Stimulated activated CD4-positive, alpha-beta T cell treated with anti-CD3 and anti-CD28 coated beads, Interleukin-1b, Interleukin-23, amount 100 ng/mL, for 1 hour (primary cell): ENCODE measurements at places on chromosomes 3 and 15.

DNA sequence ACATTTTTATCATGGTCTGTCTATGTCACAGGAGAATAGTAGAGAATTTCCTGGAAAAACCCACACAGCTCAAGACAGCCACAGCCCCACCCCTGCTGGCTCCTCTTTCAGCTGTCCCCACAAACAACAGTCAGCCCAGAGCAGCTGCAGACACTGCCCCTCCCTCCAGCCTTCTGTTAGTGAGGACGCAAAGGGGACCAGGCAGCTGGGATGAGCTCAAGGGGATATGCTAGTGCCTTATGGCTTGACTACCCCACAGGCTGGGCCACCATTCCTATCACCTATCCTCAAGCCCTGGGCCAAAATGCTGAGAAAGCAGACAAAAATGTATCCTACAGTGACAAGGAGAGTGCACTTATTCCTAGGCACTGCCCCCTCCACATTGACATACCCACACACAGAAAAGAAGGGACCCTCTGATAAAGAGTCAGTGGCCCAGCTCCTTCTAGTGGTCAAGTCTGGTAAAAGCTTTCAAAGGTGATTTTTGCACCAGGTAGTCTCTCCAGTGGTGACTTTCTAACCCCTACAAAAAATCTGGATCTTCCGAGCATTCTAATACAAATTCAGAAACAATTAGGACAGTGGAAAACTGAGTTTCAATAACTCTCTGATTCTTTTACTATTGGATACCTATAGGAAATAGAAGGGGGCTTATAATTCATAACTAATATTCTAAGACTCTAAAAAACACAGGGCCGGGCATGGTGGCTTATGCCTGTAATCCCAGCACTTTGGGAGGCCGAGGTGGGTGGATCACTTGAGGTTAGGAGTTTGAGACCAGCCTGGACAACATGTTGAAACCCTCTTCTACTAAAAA, 3.0 kb upstream of the MAP1A start:
- no peak for DNase-seq

DNA sequence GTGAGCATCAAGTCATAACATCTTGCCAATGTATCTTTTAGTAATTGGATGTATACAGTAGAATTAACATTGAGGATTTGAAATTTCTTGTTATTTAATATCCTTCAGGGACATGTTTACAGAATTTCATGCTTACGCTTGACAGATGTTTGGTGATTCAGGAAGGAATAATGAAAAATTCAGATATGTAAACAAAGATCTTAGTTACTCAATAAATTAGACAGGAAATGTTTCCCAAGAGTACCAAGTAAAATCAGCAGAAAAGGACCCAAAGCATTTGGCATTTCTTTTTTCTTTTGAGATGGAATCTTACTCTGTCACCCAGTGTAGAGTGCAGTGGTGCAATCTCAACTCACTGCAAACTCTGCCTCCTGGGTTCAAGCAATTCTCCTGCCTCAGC, 4.7 kb upstream of the COL6A5 start:
- DNase-seq, result no peak

DNA sequence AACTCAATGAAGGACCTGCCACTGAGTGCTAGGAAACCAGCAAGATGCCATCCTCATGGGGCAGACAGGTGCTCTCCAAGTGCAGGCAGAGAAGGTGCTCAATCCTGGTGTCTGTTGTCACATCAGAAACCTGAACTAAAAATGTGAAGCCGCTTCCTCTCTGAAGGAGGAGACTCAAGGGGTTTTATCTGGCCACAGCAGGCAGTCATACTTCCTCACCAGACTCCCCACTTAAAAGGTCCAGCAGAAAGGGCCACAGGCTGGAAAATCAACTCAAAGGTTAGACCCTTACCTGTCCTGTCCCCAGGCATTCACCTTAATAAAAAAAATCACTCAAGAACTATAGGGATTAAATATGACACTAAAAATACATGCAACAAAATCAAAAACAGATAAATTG, 4.8 kb downstream of the CCDC12 start:
- no peak for DNase-seq

- no peak for DNase-seq
Observed at GRCh38 chr3:4982773-4983738, 3.8 kb downstream of the BHLHE40 start.

- no peak for DNase-seq
Observed at GRCh38 chr3:125165948-125166553, 46.5 kb downstream of the SLC12A8 start.

DNA sequence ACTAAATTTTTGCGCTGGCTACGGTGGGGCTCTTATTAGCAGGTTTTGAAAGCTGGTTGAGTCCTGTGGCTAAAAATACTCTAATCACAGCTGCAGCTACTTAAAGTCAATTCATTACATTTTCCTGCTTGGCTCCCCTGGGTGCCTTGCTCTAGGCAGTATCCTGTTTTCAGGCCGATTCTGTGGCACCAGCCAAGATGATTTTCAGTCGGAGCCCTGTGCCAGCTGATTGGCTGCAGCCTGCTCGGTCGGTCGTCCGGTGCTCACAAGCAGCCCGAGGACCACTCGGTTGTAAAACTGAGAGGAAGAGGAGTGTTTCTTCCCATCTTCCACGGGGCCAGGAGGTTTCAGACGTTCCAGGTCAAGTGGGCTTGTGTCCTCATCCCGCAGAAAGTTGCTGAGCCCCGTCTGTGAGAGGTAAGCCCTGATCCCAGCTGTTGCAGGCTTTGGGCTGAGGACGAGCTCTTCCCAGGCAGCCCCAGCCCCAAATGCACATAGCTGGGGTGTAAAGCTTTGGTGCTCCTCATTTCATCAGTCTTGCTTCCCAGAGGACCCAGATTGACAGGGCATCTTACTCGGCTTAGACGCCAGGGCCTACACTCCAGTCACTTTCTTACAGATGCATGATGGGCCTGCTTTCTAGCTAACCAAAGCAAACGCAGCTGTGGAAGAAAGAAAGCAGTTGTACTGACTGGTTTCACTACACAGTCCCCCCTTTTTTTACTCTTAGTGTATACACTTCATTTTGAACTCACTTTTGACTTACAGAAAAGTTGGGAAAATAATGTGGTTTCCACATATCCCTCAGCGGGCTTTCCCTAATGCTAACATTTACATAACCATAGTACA, 15.9 kb downstream of the LYSMD4 start:
- no peak for DNase-seq

GRCh38 chr3:71857956-71858355, 73.0 kb upstream of the PROK2 start:
- DNase-seq, result no peak

- no peak for DNase-seq
Observed at GRCh38 chr3:182083112-182083511, 371.4 kb downstream of the SOX2 start.

GRCh38 chr3:115217678-115218451, 70.8 kb upstream of the ZBTB20 start:
- DNase-seq, result no peak

DNA sequence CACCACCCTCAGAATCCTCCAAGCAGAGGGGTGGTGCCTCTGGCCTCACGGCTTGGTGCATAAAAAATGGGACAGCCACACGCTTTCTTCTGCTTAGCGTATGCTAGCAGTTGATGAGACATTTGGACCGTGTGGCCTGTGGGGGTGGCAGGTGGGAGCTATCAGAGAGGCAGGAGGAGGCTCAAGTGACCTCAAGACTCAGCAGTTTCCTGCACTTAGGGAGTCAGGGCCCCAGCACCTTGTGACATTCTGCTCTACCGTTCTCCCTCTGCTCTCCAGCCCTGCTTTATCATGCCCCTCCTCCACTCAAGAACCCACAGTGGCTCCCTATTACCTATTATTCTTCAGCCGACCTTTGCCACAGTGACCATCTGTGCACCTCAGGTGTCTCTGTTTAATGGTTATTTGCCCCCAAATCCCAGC, 41.0 kb upstream of the CGNL1 start:
- no peak for DNase-seq

DNA sequence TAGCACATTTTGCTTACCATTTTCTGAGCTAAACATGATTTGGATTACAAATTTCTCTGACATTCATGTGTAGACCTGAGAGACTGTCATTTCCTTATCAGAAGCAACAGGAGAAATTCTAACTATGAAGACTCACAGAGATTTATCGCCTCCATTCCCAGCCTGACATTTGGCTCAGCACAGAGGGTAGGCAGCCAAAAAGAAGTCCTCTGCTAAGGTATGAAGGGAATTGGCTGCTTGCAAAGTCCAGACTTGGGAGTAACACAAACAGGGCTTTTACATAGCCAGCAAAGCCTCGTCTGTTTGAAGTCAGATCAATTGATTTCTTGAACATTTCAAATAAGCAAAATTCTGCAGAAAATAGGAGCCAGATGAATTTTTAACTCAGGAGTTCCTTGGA, 57.0 kb upstream of the CMSS1 start:
- DNase-seq, result no peak

DNA sequence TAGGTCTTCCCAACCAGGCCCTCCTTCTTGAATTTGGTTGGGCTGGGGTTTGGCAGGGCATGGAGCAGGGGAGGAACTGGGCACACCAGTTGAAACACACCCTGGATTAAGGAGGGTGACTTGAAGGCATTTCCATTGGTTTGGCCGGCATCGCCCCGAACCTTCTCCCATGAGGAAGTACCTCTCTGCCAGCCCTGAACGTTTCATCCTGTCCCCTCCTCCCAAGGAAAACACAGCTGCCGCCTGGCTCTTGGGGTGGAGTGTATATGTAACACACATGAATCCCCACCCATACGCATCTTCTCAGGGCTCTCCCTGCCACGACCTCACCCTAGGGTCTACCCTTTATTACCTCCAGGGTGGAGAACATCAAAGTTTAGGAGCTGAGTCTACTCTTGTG, 14.6 kb downstream of the UBAP1L start:
- no peak for DNase-seq

GRCh38 chr3:154105218-154105975, 15.8 kb upstream of the ARHGEF26 start:
- no peak for DNase-seq

DNA sequence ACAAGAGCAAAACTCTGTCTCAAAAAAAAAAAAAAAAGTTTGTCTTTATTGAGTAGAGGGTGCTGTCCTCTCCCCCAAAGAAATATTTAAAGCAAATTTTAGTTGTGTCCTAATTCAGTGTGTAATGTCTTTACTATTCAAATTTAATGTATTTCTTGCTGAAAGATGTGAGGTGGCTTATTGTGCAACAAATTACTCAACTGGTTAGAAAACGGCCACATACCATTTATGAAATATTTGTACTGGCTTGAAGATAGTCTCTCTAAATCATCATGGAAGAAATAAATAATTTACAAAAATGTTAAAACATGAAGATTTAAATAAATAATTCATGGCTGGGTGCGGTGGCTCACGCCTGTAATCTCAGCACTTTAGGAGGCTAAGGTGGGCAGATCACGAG, 63.0 kb downstream of the SLTM start:
- DNase-seq, result no peak

DNA sequence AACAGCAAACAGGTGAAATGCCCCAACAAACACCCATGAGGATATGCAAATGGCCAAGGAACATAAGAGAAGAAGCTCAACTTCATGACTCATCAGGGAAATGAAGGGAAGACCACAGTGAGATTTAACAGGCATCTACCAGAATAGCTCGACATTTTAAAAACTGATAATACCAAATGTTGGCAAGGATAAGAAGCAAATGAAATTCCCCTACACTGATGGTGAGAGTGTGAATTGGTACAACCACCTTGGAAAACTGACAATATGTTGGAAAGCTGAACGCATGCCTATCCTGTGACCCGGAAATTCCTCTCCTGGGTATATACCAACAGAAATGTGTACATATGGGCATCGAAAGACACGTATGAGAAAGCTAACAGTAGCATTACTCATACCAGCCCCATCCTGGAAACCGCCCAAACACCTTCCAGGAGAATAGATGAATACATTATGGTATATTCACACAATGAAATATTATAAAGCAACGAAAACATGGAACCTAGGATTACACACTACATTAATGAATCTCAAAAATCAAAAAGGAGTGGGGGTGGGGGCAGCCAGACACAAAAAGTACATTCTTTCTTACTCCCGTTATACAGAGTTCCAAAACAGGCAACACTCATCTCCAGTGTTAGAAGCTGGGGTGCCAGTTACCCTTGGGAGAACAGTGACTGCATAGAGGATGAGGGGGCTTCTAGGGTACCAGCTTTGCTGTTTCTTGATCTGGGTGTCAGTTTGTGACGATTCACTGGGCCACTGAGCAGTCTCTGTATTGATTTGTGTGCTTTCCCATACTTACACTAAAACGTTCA, 16.9 kb downstream of the RFTN1 start:
- DNase-seq, result no peak

GRCh38 chr3:13016083-13016720, 57.0 kb downstream of the IQSEC1 start:
- no peak for DNase-seq

GRCh38 chr3:196499061-196499460, 4.5 kb downstream of the RNF168 start:
- DNase-seq, result no peak

DNA sequence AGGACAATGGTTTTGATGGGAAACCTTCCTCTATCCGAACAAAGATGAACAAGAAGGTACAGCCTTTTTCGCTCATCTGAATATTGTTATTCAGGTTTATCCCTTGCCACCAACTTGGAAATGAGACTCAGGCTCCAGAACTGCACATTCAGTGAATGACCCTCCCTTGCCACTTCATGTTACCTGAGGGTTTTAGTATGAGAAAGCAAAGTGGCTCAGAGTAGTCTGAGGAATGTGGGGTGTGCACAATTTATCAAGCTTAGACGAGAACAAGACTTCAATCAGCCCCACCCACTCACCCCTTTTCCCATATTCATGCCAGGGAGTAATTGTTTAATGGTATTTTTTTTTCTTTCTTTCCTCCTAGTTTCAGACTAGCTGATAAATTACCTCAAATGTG, 265.3 kb upstream of the POU1F1 start:
- DNase-seq, result no peak

DNA sequence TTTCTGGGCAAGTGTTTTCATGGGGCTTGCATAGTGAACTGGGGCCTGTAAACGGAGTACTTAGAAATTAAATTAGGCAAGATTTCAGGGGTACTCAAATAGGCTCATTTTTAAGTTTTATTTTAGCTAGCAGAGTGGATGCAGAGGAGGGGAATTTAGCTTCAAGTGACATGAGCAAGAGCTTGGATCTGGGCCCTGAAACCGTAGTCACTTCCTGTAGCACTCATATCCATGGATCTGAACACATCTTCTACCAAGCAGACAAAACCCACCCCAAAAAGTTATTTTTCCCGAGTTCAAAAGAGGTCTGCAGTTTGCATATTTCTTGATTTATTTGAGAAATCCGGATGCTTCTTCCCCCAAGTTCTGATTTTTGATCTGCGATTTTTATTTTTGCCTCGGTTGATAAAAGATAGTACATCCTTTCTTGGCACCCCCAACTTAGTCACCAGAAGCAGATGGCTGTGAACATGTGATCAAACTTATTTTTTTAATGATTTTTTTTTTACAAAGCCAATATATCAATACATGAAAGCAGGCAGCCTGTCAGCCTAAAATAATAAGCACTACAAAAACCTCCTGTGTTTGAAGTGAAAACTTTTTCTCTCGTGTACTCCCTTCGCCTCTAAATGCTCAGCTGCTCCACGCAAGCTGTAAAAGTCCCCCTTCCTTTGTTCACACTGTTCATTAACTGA, 36.6 kb upstream of the STT3B start:
- no peak for DNase-seq

GRCh38 chr3:106004137-106004681, 135.4 kb upstream of the CBLB start:
- DNase-seq, result no peak
